ENCODE measurements at places on chromosomes 1 and 21. TPM values are rescaled to one million over a fixed set of nuclear protein-coding genes. Genes with fewer than 3 reads are reported as not detected.

DNA sequence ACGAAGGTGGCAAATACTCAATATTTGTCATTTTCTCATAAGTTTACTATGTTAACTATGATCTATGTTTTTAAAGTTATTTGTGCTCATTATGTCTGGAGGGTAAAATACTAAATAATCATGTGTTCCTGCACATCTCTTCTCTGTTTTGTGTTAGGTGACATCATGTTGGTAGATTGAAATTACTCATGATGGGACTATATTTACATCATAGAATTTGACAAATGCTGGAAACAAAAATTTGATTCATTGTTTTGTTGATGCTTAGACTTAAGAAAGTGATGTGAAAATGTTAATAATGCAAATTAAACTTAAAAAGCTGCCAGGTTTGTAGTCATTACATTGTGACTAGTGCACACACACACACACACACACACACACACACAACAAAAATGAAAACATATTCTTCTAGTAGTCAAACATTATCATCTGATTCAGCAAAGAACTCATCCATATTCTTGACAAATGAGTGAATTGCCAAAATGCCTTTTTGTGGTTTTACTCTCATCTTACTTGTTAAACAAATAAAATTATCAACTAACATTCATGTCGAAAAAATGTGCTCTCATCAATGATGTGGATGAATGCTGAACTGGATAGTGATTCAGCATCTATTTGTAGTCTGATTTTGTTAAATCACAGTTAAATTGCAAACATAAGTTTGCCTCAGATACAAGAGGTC, 870.7 kb downstream of the BRINP3 start:
- DNase-seq, result no peak
- no peaks in the 10 kb centered on the region for H3K27me3 ChIP-seq
- no peaks in the 10 kb centered on the region for H3K36me3 ChIP-seq
- no peak overlapping the region for H3K4me3 ChIP-seq
- H3K27ac ChIP-seq, result no peak overlapping the region
- no peaks in the 10 kb centered on the region for H3K4me1 ChIP-seq

DNA sequence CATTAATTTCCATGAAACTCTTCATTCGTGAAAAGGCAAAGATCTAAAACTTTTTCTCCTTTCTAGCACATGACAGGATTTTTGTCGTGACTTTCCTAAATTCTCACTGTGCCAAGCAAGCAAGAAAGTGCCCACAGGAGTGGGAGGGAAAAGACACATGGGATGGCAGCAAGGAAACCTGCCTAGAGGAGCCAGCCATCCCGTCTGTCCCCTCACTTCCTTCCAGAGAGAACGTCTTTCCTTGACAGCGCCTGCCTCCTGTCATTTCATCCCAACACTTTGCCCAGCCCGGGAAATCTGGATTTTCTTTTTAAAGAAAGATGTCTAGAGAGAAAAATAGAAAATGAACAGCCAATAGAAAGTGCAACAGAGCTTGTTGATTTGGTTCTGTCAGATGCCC, 200.6 kb upstream of the PTBP2 start:
- no peaks in the 10 kb centered on the region for H3K36me3 ChIP-seq
- no peak overlapping the region for H3K4me3 ChIP-seq
- no peak overlapping the region for H3K27ac ChIP-seq

GRCh38 chr1:111281411-111281810, 9.2 kb upstream of the CHIA start:
- DNase-seq, result no peak
- no peaks in the 10 kb centered on the region for H3K36me3 ChIP-seq
- H3K4me1 ChIP-seq, result no peaks in the 10 kb centered on the region
- no peak overlapping the region for H3K4me3 ChIP-seq

- no peak for DNase-seq
- H3K36me3 ChIP-seq, result no peaks in the 10 kb centered on the region
Measured at GRCh38 chr1:14217384-14217783, 381.1 kb upstream of the KAZN start.

DNA sequence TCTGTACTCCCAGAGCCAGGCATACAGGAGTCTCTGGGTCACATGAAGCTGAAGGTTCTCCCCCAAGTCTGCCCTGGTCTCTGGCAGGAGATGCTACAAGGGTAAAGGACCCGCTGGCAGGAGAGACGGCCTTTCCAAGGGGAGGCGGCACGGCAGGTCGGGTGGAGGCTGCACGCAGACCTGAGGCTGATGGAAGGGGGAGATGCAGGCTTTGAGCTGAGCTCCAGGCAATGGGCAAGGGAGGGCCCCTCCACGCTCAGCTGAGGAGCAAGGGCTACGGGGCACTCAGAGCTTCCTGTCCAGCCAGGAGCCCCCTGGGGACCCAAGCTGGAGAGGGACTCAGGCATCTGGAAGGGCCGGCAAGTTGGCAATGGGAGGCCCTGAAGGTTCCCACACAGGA, 50.3 kb downstream of the MEGF6 start:
- H3K4me1 ChIP-seq, result no peaks in the 10 kb centered on the region
- no peak for DNase-seq
- H3K27ac ChIP-seq, result no peak overlapping the region
- no peaks in the 10 kb centered on the region for H3K36me3 ChIP-seq
- no peaks in the 10 kb centered on the region for H3K27me3 ChIP-seq

DNA sequence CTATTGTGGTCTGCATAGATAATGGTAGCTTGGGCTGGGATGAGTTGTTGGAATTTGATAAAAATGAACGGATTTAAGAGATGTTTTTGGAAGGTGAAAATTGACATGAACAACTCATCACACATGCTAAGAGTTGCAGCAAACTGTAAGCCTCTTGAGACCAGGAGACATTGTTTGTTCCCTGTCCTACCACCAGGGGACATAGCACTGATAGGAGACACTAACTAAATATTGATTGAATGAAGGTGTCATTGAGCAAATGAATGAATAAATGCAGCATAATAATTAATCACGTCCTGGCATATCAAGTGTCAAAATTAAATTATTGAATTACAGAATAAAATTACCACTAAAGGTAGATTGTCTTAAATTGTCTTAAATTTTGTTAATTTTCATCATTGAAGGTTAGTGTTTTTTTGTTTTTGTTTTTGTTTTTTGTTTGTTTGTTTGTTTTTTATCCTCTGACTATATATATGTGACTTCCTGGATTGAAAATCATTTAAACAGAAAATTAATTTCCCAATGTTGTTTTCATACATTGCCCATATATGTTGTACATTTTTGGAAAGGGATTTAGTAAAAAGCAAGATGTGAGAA, 285.3 kb upstream of the C1orf105 start:
- no peaks in the 10 kb centered on the region for H3K36me3 ChIP-seq
- no peak for DNase-seq
- H3K27me3 ChIP-seq, result no peaks in the 10 kb centered on the region
- H3K4me3 ChIP-seq, result no peak overlapping the region
- peaks cover 1% of the 10 kb centered on the region for H3K4me1 ChIP-seq
- H3K27ac ChIP-seq, result no peak overlapping the region

CENPF gene
- 0.97 TPM for total RNA-seq

SHISAL2A gene
- 0.88 TPM for total RNA-seq

S100A2 gene
- total RNA-seq, result 1.8 TPM

AGBL4 gene
- total RNA-seq, result 0.18 TPM

Data from aorta (tissue), 5 donors.